ENCODE measurements at places on chromosomes 13 and 19. TPM values are rescaled to one million over a fixed set of nuclear protein-coding genes. Genes with fewer than 3 reads are reported as not detected.

- no peaks in the 10 kb centered on the region for H3K36me3 ChIP-seq
- peaks cover 16% of the 10 kb centered on the region for H3K4me1 ChIP-seq
- no peak overlapping the region for H3K27ac ChIP-seq
Measured at GRCh38 chr13:93218583-93218982, 8.0 kb upstream of the GPC6 start.

GRCh38 chr19:51595190-51596175 lies 24.4 kb downstream of the ZNF175 start:
- H3K4me3 ChIP-seq, result no peak overlapping the region
- no peaks in the 10 kb centered on the region for H3K4me1 ChIP-seq
- no peak for DNase-seq
- no peak overlapping the region for H3K27ac ChIP-seq

DNA sequence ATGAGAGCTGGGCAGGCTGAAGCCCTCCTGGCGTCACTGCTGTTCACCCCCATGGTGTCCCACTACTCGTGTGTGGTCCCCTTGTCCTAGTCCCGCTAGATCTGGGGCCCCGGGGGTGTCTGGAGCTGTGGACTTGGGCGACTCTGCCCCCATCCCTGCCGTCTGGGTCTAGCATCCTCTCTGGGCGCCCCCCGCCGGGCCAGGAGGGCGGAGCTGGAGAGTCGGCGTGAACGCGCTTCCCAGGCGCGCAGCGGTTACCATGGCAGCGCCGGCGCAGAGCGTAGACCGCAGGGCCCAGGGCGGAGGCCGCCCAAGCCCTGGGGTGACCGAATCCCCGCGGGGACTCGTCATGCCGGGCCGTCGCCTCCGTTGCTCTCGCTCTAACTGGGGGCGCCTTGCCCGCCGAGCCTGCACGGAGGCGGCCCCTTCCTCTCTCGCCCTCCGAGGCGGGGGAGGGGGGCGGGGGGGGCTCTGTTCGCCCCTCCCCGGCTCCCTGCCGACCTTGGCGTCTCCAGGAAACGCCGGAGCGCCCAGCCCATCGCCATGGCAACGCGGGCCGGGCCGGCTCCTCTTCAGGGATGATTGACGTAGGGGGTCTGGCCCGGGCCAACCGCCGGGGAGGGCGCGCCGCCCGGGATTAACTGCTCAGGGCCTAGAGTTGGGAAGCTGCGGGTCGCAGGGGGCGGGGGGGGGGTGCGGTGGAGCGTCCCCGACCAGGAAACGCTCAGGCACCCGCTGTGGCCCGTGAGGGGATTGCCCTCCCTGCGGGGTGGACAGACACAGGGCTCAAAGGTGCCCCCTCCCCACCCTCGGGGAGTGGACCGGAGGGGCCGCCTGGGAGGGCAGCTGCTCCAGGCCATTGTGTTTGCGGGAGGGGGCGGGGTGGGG lies 8.9 kb downstream of the ISYNA1 start:
- H3K4me3 ChIP-seq, result peak overlapping the region; percentile 45
- H3K27me3 ChIP-seq, result no peaks in the 10 kb centered on the region

DNA sequence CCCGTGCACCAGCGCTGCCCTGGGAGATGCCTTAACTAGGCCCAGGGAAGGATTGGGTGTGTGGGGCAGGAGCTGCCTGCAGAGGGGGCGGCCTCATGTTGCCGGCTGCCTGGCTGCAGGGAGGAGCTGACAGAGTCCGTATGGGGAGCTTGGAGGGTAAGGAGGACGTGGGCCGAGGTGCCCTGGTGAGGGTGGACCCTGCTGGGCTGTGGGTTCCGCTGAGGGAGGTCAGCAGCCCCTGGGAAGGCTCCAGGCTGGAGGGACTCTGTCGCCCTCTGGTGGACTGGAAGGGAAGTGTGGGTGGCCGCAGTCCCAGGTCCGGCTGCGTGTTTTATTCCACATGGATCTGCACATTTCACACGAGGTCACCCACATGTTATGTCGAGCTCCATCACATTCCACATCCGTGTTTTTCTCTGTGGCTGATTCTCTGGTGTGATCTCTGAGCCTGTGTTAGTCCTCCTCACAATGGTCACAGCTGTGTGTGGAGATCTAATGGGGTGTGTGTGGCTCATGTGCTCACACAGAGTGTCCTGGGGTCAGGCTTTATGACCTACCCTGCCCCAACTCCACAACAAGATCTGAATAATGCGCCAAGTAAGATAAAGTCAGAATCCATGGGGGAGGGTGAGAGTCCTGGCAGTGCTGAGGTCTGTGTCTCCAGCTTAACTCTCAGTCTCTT lies 1.8 kb upstream of the CEACAM8 start:
- H3K4me3 ChIP-seq, result no peak overlapping the region
- DNase-seq, result peak; percentile 19
- no peak overlapping the region for H3K27ac ChIP-seq
- H3K36me3 ChIP-seq, result no peaks in the 10 kb centered on the region

- H3K27ac ChIP-seq, result no peak overlapping the region
- H3K4me3 ChIP-seq, result no peak overlapping the region
- peaks cover 9% of the 10 kb centered on the region for H3K4me1 ChIP-seq
- no peak for DNase-seq
- no peaks in the 10 kb centered on the region for H3K36me3 ChIP-seq
Measured at GRCh38 chr13:80100636-80101035, 240.3 kb downstream of the SPRY2 start.

GRCh38 chr19:13005253-13005652 lies 10.0 kb downstream of the NFIX start:
- DNase-seq, result no peak
- H3K4me3 ChIP-seq, result no peak overlapping the region
- no peak overlapping the region for H3K27ac ChIP-seq

SIGLEC11 gene
- not detected for total RNA-seq
